Activated CD8-positive, alpha-beta T cell treated with anti-CD3 and anti-CD28 coated beads, Interleukin-2, amount 10 ng/mL, durations not matched to agents 7 days and 5 days (primary cell): ENCODE measurements at places on chromosomes 3 and 15.
A peak's percentile ranks its signal among the peaks of the same experiment; 100 is the strongest.

DNA sequence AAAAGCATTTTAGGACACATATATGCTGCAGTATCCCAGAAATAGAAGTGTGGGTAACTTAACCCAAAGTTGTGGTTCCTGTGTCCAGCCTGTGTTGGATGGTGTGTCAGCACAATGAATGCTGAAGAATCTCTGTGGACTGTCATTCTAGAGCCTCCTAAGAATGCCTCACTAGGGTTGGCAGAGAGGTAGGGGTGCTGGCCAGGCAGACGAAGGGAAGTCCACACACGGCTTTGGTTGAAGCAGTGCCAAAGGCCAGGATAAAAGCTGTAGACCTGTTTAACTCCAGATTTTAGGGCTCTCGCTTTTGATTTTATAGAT lies 43.7 kb upstream of the TIPARP start:
- no peak for DNase-seq

- DNase-seq: no peak
Measured at GRCh38 chr3:16839271-16840100, 45.3 kb upstream of the PLCL2 start.

DNA sequence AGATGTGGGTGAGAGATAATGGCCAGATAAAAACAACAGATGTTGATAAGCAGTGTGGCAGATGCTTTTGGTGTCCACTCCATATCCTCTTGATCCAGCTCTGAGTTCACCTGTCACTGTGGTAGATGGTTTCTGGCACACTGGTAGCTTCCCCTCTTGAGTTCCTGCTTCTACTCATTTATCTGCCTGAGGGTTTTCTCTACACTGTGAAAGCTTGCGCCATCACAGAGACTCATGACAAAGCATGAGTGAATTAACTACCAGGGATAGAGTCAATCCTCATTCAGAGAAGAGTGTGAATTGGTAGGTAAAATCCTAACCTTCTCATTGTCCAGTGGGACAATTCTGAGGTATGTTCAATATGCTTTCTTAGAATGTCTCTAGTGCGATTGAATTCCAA lies 50.0 kb upstream of the ARHGEF26 start:
- DNase-seq: no peak

- no peak for DNase-seq
Measured at GRCh38 chr3:37814547-37814946, 47.1 kb upstream of the CTDSPL start.

GRCh38 chr3:34016925-34017587 lies 218.6 kb downstream of the PDCD6IP start:
- DNase-seq: peak; percentile 62

DNA sequence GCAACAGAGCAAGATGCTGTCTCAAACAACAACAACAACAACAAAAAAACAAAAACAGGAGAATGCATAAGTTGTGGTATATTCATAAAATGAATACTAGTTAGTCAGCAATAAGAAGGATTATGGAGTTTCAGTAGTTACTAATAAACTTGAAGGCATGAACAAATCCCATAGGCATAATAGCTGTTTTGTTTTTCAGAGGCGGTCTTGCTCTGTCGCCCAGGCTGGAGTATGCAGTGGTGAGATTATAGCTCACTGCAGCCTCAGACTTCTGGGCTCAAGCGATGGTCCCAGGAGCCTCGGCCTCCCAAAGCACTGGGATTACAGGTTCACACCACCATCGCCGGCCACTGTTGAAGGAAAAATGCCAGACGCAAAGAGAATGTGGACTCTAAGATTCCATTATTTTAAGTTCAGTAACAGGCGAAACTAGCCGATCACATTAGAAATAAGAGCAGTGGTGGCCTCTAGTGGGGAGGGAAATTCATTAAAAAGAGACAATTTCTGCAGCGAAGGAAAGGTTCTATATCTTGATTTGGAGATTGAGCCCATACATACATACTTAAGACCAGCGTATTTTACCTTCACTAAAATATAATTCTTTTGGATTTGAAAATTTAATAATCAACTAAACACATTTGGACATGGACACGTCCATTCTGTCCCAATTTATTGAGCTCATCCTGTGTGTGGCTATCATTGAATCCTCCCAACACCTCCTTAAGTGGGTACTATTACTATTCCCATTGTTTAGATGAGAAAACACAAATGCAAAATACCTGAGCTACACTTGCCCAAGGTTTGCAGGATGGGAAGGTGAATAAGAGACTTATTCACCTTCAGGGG lies 27.4 kb upstream of the HDAC11 start:
- DNase-seq: peak; percentile 71

GRCh38 chr3:144142151-144142840 lies 170.7 kb downstream of the DIPK2A start:
- no peak for DNase-seq

- DNase-seq: no peak
Measured at GRCh38 chr15:42493679-42494078, 1.8 kb upstream of the SNAP23 start.

DNA sequence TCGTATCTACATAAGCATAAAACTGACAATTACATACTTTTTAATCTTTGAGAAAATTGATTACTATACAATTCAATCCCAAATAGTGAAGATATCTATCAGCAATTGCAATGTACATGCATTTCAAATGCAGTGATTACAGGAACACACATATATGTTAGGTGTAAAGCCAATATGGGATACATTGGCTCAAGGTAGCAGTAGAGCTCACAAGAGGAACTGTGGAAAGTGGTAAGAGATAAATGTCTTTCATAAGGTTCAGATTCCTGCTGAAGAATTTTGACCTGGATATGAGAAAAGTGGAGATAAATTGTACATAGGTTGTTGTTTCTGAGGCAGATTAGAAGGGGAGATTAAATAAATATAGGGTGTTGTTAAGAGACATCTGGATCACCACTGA lies 1280.5 kb downstream of the OTOL1 start:
- no peak for DNase-seq

- no peak for DNase-seq
Measured at GRCh38 chr3:53518495-53518981, 24.1 kb downstream of the CACNA1D start.

- peak; percentile 88 for DNase-seq
Measured at GRCh38 chr15:89874926-89875564, 18.7 kb downstream of the AP3S2 start.

- DNase-seq: no peak
Measured at GRCh38 chr3:149015393-149015792, 24.1 kb downstream of the GYG1 start.

- DNase-seq: no peak
Measured at GRCh38 chr15:65423150-65423975, 616 bp upstream of the IGDCC4 start.

DNA sequence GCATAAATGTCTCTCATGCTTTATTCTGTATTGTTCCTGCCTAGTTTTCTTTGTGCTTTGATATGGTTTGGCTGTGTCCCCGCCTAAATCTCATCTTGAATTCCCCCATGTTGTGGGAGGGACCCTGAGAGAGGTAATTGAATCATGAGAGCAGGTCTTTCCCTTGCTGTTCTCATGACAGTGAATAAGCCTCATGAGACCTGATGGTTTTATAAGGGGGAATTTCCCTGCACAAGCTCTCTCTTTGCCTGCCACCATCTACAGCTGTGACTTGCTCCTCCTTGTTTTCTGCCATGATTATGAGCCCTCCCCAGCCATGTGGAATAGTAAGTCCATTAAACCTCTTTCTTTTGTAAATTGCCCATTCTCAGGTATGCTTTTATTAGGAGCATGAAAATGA lies 1596.6 kb downstream of the SI start:
- DNase-seq: no peak

GRCh38 chr15:48097264-48097663 lies 23.5 kb upstream of the SLC24A5 start:
- DNase-seq: no peak

DNA sequence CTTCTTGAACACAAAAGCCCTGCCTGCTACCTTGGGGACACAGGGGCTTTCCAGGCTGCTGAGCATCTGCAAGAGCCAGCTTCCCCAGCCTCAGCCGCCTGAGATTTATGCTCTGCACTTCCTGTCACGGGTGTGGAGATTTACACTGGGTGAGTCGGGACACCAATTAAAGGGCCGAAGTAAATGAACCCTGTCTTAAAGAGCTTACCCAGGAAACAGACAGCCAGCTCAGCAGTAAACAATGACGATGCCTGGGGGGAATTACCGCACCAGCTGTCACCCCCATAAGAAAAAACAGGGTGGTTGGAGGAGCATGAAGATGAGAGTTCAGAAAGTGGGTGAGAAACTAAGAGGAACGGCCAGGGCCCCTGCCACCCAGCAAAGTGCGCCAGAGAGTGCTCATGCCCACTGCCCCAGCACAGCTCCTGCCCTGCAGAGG lies 37.5 kb upstream of the IQSEC1 start:
- DNase-seq: peak; percentile 39

DNA sequence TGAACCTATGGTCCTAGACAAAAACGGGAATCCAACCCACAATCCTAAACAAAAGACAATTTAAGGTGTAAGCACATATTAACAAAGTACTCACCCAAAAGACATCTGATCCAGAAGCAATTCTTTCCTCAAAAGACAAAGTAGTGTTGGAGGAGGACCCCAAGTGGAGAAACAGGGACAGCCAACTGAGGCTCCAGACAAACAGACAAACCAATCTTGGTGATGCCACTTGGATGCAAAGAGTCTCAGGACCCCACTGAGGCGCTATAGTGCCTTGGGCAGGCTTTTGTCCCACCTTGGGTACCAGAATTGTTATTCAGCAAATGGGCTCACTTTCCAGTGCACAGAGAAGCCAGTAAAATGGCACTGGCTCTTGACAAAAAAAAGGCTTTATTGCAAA lies 613.8 kb downstream of the DIPK2A start:
- DNase-seq: no peak

DNA sequence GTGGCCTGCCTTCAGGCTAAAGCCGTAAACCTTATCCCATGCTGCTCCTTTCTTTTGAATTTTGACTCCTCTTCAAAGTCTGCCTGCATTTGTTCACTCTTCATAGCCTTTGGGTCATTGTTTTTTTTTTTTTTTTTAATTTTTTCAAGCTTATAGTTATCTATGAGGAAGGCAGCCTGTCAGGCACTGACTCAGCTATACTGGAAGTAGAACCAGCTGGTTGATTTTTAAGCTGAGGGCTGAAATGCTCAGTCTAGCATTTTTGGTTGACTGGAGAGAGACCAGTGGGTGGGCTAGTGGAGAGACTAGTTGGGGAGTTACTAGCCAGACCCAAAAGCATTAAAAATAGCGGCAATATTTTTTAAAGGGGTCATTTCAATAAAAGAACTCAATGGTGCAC lies 44.1 kb downstream of the C3orf20 start:
- DNase-seq: no peak

- peak; percentile 64 for DNase-seq
Measured at GRCh38 chr15:77944002-77944867, 133.3 kb downstream of the TBC1D2B start.

GRCh38 chr3:51836606-51837005 lies 24.8 kb upstream of the IQCF2 start:
- no peak for DNase-seq

DNA sequence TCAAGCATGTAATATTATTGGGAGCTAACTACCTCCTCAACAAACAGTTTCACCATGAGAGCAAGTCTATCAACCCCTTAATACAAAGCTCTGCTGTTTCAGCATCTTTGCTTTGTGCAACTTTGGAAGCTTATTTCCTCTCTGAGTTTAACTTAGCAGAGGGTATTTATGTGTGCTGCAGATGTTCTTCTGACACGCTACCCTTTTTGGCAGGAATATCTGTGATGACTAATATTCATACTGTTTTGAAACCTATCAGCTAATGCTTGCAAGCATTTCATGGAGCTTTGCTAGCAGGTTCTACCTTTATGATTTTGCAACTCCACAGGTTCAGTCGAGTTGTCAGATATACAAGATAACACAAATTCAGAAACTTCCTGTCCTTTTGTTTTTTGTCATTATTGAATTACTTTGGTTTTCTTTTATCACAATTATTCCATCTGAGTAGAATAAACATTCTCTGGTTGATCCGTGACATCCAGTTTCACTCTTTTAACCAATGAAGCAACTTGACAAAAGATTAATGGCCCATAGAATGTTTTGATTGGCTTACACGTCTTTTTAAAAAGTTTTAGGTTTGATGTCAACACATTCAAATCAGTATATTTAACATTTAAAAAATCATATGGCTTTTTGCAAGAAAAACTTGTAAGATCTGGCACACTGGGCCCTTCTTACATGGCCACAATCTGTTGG lies 1.7 kb upstream of the SLC9A9 start:
- no peak for DNase-seq

DNA sequence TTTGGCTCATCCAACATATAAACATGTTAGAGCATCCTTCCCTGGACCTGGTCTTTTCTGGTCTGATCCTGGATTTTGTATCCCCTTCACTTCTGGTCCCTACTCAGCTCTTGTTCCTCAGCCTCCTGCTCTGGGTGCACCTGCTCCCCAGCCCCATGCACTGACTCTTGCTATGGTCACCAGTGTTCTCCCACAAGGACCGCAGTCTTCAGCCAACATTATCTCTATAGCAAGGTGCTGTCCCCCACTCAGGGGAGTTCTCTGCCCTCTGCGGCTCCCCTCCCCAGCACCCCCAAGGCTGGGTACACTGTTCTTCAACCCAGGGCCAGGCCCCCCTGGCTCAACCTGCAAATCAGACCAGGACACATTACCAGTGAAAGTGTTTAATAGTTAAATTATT lies 80.2 kb downstream of the SEC22A start:
- no peak for DNase-seq

- DNase-seq: no peak
Measured at GRCh38 chr3:187021748-187022402, 91.5 kb downstream of the ST6GAL1 start.

DNA sequence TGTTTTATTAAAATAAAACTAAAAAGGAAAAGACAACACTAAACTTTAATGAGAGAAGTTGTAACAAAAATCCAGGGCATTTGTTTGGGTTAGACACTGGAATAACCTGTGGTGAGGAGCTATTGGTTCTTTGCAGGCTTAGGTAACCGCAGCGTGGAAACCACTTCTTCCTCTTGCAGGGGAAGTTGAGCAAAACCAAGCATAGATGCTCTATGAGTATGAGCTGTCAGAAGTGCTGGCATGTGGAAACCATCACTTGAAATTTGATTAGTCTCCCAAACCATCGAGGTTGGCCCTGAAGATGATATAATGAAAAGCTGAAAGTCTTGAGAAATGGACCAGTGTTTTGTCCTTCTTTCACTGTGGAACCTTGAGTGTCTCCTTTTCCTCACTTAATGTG lies 127.1 kb upstream of the RBMS3 start:
- DNase-seq: peak; percentile 72

DNA sequence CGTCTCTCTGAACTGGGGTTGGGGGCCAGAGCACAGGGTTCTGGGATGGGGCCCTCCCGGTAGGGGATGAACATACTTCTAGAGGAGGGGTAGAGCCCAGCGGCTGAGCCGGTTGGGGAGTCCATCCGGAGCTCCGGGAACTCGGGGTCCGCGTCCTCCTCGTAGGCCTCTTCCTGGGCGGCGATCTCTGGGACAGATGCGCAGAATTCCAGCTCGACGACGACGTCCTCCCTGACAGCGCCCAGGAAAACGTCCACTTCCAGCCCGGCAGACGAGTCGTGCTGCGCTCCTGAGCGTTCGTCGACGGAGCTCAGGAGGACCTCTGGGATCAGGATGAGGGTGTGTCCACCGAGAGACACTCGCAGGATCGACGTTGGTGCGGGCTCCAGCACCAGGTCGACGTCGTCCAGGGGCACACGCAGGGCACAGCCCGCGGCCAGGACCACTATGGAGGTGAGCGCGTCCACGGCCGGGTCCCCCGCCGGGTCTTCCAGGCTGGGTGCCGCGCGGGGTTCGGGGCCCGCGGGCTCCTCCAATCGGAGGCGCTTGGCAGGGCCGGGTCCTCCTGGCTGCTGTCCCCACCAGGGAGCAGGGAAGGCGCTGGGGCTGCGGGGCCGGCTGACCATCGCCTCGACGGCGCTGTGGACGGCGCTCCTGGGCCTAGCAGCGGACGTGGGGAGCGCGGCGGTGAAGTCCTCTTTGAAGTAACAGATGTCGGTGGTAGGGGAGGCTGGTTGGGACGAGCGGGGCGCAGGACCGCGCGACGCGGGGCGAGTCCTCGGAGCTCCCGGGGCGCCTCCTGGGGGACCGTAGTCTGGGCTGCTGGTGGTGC lies 474 bp downstream of the PRR23B start:
- no peak for DNase-seq
